ENCODE measurements at places on chromosomes 5 and 9.

- no peak for DNase-seq
Observed at GRCh38 chr5:136279314-136279713, 86.0 kb downstream of the TRPC7 start.

DNA sequence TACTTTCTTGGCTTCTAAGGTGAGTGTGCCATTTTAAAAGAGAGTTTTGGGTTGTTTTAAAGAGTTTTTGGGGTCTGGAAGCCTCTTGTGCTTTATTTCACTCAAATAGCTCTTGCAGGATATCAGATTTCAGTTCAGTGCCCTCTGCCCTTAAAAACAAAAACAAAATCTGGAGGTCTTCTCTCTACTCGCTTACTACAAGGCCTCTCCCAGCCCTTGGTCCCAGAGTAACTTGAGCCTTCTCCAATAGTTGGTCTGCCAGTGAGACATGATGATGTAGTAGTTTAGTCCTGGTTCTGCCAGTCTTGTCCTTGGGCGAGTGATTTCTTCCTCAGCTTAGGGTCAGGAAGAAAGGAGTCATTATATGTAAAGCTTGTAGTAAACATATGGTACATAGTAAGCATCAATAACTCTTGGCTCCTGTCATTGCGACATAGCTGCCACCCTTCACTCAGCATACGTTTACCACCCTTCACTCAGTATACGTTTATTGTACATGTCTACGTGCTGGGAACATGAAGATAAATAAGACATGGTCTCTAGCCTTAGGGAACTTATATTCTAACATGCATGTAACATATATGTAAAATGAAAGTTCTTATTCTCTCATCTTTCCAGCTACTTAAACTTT lies 147.6 kb downstream of the MAN2A1 start:
- no peak for DNase-seq

GRCh38 chr5:128019391-128019790 lies 64.2 kb upstream of the SLC12A2 start:
- no peak for DNase-seq

GRCh38 chr9:105921057-105921726 lies 226.9 kb downstream of the TMEM38B start:
- no peak for DNase-seq

GRCh38 chr9:92480986-92481633 lies 1.2 kb downstream of the ASPN start:
- no peak for DNase-seq

DNA sequence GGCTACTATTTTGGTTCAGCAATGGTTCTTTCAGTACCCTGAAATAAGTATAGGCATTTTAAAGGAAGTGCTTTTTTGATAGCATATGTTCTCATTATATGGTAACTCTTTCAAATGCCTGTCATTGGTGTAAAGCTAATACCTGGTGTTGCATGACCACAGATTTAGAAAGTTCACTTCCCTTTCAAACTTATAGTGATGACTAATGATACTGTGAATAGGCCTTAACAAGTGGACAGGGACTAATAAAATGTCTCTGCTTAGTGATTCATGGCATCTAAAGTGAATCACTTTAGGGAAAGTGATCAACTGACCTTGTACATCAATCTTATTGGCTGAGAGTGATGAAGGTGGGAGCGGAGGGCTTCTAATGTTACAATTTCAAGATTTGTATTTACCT lies 21.6 kb downstream of the MRPL22 start:
- DNase-seq: no peak

DNA sequence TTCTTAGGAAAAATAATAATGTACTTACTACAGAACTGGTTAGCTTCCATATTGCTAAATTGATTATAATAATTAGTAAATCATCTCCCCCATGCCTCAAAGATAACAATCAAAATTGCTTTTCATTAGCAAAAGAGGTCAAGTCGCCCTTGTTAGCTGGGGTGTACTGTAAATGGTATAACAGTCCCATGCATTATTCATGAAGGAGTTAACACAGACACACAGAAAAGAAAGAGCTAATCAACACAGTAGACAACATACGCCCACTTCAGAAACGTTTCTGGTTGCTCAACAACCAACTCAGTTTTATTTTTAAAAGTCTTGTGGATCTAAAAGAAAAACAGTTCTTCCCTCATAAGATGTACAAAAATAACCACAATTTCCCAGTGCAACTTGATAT lies 100.2 kb downstream of the MPDZ start:
- no peak for DNase-seq

- DNase-seq: no peak
Observed at GRCh38 chr9:136645903-136646754, 16.6 kb upstream of the EGFL7 start.

- DNase-seq: no peak
Observed at GRCh38 chr5:31122998-31123951, 70.2 kb upstream of the CDH6 start.

GRCh38 chr5:96338624-96339415 lies 94.2 kb downstream of the PCSK1 start:
- no peak for DNase-seq

GRCh38 chr5:159184236-159184635 lies 25.1 kb downstream of the RNF145 start:
- no peak for DNase-seq

- no peak for DNase-seq
Observed at GRCh38 chr5:93307557-93307956, 273.5 kb downstream of the NR2F1-AS1 start.

GRCh38 chr9:91157883-91158282 lies 203.8 kb downstream of the AUH start:
- no peak for DNase-seq

DNA sequence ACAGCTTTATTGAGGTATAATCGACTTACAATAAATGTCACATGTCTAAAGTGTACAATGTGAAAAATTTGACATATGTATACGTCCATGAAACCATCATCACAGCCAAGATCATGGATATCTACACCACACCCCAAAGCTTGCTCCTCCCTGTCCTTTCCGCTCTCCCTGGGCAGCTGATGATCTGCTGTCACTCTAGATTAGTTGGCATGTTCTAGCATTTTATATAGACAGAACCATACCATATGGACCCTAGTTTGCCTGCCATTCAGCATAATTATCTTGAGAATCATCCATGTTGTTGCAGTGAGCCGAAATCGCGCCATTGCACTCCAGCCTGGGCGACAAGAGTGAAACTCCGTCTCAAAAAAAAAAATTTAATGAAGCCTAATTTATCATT lies 42.5 kb downstream of the ERGIC1 start:
- DNase-seq: no peak

DNA sequence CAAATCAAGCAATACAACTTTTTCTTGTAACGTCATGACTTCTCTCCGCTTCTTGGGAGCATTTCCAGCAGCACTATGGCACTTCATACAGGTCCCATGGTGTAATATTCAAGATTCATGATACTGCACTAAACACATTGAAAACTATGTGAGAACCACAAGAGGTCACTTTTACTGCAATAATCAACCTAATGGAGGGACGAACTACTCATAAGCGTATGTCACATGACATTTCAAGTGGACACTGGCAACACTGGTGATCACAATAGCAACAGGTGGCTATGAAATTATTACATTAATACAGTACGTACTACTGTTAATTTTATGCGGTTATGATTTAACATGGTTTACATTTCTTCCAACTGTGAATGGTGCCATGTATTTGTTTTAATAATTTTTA lies 78.6 kb upstream of the TBC1D9B start:
- DNase-seq: no peak

GRCh38 chr9:110217656-110218099 lies 9.7 kb upstream of the C9orf152 start:
- no peak for DNase-seq

GRCh38 chr5:53059281-53059680 lies 50.3 kb downstream of the MOCS2 start:
- no peak for DNase-seq

GRCh38 chr5:127830829-127831598 lies 127.8 kb downstream of the CCDC192 start:
- DNase-seq: no peak

- no peak for DNase-seq
Observed at GRCh38 chr9:14327036-14327435, 13.1 kb upstream of the NFIB start.

DNA sequence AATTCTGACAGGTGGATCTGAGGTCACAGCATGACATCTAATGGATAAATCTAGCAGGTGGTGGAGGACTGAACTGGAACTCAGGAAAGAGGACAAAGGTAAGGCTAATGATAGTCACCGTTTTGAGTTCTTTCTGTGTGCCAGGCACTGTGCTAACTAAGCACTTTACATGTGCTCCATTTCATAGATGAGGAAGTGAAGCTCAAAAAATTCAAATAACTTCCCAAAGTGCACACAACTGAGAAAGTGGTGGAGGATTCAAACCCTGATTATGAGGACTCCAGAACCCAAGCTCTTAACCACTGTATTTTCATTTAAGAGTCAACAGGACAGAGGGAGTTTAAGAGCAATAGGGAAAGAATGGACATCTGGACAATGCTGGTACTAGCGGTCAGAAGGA lies 7.1 kb upstream of the DELE1 start:
- no peak for DNase-seq

DNA sequence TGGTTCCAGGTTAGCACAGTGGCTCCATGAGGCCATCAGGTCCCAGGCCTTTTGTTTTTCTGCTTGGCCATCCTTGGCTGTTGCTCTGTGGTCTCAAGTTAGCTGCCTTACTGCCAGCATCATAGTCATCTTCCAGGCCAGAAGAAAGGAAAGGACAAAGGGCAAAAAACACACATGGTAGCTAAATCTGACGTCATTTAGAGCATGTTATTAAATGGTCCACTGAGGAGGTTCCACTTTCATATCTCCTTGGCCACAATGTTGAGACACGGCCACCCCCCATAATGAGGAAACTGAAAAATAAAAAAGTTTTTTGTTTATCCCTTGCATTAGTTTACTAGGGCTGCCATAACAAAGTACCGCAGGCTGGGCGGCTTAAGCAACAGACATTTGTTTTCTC lies 106.4 kb upstream of the NIPBL start:
- no peak for DNase-seq

DNA sequence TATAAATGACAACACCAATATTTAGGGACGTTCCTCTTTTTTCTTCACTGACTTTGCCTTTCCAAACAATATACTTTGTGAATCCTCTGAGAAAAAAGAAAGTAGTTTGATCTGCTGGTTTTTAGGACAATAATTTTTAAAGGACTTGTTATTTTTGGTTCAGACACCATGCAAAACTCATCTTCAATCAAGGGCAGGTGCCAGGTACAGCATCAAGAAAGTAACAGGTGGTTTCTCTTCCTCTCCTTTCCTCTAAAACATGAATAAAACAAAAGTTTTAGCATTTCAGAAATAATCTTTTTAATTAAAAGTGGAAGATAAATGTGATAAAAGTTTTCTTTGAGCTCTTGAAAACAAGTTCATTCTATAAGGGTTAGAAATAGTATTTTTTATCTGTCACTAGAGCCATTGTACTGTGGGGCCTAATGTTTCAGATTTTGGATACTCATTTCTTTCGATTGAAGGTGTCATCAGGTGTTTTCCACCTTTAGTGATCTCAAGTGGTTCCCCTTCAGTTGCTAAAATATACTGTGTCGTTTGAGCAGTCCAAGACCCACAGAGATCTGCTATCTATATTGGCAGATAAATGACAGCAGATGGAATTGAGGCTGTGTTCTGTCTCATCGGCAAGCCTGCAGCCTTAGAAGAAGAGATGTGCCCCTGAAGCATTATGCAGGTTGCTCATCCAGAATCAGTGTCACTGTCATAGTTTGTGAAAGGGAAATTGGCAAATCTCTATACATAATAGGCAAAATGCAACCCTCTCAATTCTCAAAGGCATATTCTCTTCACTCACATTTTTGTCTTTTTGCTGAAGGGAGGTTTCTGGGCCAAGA lies 499.7 kb downstream of the PDE4D start:
- DNase-seq: no peak

DNA sequence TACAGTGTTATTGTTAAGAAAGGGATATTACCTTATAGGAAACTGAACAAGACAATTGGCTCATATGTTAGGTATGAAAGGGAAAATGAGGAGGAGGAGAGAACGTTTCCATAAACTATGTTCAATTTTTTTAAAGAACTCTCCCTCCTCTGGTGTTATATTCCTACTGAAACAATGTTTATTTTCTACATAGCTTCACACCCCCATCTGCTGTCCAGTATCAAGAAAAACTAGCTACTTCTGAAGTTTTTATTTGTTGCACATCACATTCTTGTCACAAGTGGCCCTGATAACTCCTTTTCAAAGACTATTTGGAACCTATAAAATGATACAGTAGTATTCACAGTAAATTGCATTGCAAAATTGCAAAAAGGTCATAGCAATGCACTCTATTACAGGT lies 223.4 kb upstream of the FAM174A start:
- no peak for DNase-seq

DNA sequence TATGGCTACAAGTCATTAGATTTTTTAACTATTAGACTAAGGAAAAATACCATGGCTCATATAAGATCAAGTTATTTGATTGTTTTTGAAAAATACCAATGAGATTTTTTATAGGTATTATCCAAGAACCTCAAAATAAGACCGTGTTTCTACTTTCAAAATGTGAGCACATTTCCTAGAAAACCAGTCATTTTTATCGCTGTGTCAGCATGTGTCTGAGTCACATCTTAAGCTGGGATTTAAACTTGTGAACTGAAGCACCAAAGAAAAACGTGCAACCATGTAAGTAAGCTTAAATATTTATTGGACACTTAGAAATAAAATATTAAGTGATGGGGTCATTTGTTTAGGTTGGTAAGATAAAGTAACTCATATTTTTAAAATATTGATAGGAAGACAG lies 1676.0 kb upstream of the NUDT12 start:
- DNase-seq: no peak

DNA sequence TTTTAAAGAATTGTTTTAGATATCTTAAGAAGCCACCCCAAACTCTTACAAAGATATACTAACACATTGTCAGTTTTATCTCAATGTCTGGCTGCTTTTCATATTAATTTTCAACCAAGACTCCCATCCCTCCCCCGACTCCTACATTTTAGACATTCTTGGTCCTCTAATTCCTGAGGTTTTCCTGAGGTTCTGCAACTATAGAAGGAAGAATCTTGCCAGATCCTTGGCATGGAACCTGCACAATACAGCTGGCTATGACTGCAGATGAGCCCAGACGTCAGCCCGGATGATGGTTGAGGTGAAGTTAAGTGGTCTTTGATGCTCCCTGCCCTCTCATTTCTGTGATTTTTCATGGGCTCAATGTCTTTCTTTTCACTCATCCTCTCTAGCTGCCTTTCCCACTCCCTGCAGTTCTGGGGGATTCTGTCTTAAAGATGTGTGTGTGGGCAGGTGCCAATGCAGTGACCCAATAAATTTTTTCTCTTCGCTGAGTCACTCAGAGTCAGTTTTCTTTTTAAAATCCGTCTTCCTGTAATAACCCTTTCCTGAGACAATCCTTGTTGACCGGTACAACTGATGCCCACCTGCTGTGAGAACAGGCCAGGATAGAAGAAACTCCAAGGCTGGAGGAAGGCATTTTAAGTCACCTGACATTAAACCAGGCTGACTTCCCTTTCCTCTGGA lies 237.8 kb upstream of the GAS1 start:
- DNase-seq: no peak
